Activated CD8-positive, alpha-beta T cell treated with anti-CD3 and anti-CD28 coated beads, Interleukin-2, amount 10 ng/mL, durations not matched to agents 7 days and 5 days (primary cell): ENCODE measurements at places on chromosomes 3 and 15. TPM values are rescaled to one million over a fixed set of nuclear protein-coding genes. Genes with fewer than 3 reads are reported as not detected.

GRCh38 chr15:94247789-94248638 is 16.7 kb downstream of the MCTP2 start:
- DNase-seq = no peak

GRCh38 chr15:62125773-62126172 is 39.3 kb downstream of the C2CD4B start:
- DNase-seq = no peak

DNA sequence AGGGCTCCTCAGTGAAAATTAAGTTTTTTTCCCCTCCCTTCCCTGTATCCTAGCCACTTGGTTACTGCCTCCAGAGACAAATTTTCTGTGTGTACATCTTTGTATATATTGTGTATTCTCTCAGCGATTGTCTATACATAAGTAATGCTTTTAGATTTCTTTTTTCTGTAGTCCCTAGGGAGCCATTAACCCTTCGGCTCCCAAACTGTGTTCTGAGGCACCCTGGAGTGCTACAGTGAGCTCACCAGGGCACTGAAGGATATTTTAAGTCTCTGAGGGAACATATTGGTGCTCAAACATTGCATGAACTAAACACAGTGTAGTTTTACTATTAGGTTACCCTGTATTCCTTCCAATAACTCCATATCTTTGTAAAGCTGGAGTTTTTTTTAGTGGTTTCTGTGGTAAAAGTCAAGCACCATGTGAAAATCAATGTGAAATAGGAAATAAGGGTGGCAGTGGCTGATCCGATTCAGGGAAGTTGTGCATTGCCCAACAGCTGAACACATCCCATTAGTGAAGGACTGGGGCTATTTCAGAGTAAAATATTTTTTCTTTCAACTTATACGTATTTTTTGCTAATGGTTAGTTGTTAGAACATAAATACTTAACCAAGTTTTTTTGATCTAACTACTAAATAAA is 43.0 kb downstream of the USP13 start:
- no peak for DNase-seq

GRCh38 chr15:98970799-98971198 is 36.8 kb downstream of the PGPEP1L start:
- no peak for DNase-seq

GRCh38 chr3:158762701-158763100 is 30.4 kb upstream of the RARRES1 start:
- no peak for DNase-seq

- DNase-seq = no peak
Observed at GRCh38 chr3:138079901-138080300, 35.5 kb downstream of the DZIP1L start.

DNA sequence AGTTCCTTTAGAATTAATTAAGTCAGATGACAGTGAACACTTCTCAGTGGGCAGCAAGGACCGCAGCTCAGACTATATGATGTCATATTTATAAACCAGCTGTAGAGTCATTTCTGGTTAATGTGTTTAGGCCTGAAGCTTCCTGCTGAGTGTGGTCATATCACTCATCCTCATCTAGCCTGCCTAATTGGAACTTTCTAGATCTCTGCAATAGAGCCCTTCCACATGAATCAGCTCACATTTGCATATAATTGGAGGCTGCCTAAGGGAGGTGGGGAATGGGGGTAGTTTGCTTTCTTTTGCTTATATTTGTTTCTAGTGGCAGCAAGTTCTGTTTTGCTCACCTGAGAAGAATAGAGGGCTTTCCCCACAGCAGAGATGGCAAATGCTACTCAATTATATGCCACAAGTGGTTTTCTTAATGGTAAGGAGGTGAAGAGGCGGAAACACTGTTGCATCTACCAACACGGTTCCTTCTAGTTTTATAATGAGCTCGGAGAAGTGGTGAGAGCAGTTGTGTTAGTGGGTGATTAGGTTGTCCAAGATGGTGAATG is 148.1 kb downstream of the KLHL25 start:
- DNase-seq = peak; percentile 61

DNA sequence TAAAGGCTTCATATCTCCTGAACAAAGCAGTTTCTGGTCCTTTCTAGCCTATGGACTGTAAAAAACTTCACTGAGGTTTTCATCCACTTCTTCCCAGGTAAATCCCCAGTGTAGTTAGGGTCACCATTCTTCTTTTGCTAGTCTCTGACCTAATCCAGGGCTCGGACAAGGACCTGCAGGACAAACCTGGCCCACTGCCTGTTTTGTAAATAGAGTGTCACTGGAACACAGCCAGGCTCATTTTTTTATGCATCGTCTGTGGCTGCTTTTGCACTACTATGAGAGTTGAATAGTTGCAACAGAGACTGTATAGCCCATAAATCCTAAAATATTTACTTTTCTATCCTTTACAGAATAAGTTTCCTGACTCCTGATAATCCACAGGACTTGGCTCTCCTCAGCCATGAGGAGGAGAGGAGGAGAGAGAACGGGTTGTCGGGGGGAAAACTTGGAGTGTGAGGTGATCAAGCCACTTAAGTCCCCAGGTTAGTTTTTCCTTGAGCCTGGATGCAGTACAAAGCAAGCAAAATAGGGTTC is 29.0 kb downstream of the CCR3 start:
- DNase-seq = no peak

GRCh38 chr15:75925440-75925839 is 21.8 kb downstream of the FBXO22 start:
- DNase-seq = no peak

GRCh38 chr3:154862265-154862664 is 217.9 kb upstream of the MME start:
- no peak for DNase-seq

DNA sequence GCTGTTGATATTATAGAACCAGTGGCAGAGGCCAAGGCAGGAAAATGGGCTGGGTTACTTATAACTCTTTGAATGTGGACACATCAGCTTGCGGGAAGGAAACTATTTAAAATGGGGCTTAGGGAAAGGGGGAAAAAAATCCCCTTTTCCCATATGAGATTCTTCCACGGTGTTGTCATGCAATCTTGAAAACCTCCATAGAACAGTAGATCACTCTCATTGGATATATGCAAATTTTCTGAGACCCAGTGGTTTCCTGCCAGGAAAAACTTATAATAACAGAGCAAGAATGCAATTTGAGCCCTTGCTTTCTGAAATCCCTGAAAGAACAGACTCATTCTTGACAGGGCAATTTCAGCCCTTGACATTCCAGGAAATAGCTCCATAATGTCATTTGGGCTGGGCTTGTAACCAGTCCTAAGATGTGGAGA is 31.1 kb downstream of the TMEM212 start:
- DNase-seq = no peak

DNA sequence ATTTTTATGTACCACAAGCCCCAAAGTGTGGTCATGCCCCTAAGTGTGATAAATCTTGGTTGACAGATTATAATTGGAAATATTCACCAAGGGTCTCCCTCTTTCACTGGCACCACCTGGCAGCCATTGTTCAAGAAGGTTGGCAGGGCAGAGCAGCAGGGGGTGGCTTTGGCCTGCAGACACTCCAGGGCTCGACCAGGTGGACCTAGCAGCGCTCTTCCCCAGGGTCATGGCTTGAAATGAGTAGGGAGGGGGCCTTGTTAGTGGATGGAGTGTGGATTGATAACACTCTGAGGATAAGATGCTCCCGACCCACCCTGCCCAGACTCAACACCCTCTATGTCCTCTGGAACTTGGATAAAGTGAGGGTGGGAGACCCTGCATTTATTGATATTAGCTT is 58.2 kb upstream of the KLHL25 start:
- DNase-seq = no peak

GRCh38 chr3:50444213-50444612 is 59.2 kb downstream of the CACNA2D2 start:
- DNase-seq = no peak

DNA sequence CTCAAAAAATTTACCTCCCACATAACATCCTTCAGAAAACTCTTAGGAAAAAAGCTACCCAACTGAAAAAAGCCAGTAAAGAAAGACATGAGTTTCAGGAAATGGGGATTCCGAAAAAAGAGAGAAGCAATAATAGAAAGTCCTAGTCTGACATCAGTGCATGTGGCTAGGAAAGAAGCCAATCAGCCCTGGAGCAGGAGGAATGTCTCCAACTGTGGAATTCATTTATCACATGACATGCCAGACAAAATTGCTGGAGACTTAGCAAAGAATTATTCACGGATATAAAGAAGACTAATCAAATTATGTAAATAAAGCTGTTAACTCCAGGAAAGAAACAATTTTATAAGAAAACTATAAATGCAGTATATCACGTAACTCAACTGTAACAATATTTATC is 258.9 kb upstream of the RARB start:
- no peak for DNase-seq

- DNase-seq = no peak
Observed at GRCh38 chr15:70781236-70781635, 17.9 kb upstream of the UACA start.

DNA sequence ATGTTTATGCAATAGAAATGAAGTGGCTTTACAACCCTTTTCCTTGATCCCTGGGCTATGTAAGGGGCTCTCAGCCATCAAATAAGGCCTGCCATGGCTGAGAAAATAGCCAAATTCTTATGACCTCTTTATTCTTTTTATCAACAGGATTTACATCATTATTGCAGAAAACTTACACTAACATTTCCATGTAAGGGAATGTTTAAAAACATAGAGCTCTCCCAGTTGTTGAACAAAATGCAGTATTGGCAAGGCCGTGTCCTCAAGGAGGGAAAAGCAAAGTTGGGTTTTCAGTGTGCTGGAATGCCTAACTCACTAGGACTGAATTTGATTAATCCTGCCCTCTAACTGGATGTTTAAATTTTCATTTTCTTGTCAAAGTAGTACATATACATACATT is 22.3 kb downstream of the NR2C2 start:
- no peak for DNase-seq

GRCh38 chr3:32699429-32699828 is 14.4 kb downstream of the CNOT10 start:
- no peak for DNase-seq

DNA sequence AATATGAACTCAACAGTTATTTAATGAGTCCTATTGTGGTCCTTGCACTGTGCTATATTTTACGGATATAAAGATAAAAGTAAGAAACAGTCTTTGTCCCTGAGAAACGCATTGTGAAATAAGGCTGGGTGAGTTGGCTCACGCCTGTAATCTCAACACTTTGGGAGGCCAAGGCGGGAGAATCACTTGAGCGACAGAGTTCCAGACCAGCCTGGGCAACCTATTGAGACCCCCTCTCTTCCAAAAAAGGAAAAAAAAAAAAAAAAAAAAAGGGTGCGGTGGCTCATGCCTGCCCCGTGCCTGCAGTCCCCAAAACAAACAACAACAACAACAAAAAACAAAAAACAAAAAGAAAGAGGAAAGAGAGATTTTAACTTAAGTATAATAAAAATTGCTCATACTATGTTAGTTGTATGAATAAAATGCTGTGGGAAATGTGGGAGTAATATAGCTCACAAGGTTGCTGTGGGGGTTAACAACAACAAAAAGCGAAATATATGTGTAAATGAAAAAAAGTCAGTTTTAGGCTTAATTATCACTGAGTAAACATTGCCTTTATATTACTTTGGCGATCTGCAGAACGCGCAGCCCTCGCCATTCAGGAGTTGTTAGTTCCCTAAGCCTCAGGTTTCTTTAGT is 461 bp upstream of the FNDC3B start:
- no peak for DNase-seq

GRCh38 chr3:64856106-64856505 is 168.3 kb upstream of the ADAMTS9 start:
- DNase-seq = no peak

DGKG gene
- total RNA-seq = 0.42 TPM

B3GALNT1 gene
- 19.7 TPM for total RNA-seq

PLAAT1 gene
- total RNA-seq = not detected

TNFSF10 gene
- total RNA-seq = 106 TPM

TFG gene
- total RNA-seq = 59.8 TPM

MUSTN1 gene
- 1.5 TPM for total RNA-seq

EID1 gene
- 89.5 TPM for total RNA-seq

CILP gene
- total RNA-seq = 0.05 TPM

EFCAB12 gene
- total RNA-seq = 0.42 TPM

FAM174B gene
- total RNA-seq = 2.5 TPM

PYDC2 gene
- total RNA-seq = not detected

CKMT1B gene
- not detected for total RNA-seq

MGLL gene
- 1.5 TPM for total RNA-seq

ROPN1 gene
- total RNA-seq = not detected

RBP2 gene
- not detected for total RNA-seq
